ENCODE measurements at places on chromosomes 2 and 18.

DNA sequence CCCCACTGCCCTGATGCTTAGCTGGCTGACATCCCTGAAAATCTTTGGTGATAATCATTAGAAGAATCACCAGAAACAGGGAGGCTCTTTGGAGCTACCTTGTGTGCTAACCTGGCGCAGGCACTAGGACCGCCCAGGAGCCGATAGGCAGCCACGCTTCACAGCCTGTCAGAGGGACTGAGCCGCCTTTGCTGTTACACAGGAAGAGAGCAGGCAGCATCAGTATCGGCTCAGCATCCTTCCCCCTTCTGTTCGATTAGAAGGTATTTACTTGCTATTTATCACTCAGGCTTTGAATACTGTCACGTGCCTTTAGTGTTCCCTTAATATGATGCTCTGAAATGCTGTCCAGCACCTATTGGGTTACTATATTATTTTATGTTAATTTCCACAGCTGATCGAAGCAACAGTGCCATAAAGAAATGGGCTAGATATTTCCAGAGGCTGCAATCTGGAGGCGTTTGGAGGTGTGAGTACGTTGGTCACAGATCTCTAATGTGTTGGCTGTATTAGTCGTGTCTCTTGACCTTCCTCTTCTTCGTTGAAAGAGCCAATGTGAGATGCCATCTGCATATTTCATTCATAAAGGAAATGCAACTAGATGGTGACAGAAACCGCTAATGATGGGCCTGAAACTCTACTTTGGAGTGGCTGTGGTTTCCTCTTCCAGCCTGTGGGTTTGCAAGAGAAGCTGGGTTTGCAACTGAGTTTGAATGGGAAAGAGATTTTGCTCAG lies 110.4 kb upstream of the RAB27B start:
- DNase-seq = peak; percentile 89

DNA sequence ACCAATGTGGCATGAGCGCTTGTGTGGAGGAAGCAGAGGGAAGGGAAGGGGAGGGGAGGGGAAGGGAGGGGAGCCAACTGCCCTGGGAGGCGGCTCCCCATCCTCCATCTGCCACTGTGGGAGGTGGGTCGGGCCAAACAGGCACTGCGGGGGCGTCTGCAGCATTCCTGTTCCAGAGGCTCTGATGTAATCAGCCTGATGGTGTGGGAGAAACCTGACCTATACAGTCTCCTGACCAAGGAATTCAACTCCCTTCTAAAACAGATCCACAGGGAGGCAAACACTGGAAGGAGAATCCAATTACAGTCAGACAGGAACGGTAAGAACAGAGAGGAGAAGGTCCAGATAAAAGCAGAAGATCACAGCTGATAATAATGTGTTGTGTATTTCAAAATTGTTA lies 88.8 kb downstream of the CD8B2 start:
- DNase-seq = no peak

GRCh38 chr18:8657873-8658470 lies 47.4 kb upstream of the MTCL1 start:
- no peak for DNase-seq

GRCh38 chr2:42328148-42328833 lies 32.7 kb downstream of the COX7A2L start:
- DNase-seq = peak; percentile 74

- DNase-seq = no peak
Measured at GRCh38 chr2:100180503-100180902, 38.1 kb upstream of the AFF3 start.

GRCh38 chr18:45102863-45103262 lies 422.2 kb downstream of the SETBP1 start:
- DNase-seq = no peak

GRCh38 chr18:59220784-59221765 lies 1.1 kb downstream of the GRP start:
- no peak for DNase-seq

GRCh38 chr2:9655441-9656269 lies 24.9 kb upstream of the YWHAQ start:
- peak; percentile 56 for DNase-seq

- DNase-seq = peak; percentile 80
Measured at GRCh38 chr18:79507546-79508480, 112.1 kb downstream of the NFATC1 start.

DNA sequence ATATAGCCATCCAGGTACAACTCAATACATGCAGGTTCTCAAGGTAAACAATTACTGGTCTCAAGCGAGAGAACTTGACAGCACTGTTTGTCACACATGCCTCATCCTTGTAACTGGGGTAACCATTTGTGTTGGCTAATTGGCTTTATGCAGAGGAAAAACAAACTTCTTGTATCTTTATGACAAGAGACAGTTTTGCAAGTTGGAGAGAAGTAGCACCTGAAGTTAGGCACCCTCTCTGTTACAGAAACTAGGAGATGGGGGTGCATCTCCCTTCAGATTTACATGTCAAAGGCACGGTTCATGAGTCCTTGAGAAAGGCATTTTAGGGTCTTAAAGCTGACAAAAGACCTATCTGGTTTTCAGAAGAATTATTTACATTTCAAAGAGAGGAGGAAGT lies 241.7 kb downstream of the CD226 start:
- no peak for DNase-seq

GRCh38 chr2:235552671-235553070 lies 58.8 kb downstream of the AGAP1 start:
- DNase-seq = no peak

DNA sequence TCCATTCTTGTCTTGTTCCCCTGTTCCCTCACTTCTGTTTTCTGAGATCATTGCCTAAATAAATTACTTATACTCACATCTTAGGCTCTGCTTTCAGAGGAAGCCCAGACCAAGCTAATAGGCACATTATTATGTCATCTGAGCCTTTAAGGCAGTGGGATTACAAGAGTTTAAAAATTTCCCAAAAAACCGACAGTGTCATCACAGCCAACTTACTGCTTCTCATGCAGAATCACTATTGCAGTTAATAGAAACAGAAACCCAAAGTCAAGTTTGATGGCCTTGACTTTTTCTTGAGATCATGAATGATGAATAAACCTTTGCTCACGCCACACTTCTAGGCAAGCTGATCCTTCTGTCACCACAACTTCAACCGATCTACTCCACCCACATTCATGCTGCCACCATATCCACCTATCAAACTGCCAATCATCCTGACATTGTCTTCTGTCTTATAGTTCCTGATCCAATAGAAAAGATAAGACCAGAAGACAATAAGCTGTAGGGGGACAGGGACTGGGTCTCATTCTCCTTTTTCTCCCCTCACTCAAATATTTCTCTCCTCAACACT lies 142.7 kb upstream of the CREB1 start:
- DNase-seq = no peak

DNA sequence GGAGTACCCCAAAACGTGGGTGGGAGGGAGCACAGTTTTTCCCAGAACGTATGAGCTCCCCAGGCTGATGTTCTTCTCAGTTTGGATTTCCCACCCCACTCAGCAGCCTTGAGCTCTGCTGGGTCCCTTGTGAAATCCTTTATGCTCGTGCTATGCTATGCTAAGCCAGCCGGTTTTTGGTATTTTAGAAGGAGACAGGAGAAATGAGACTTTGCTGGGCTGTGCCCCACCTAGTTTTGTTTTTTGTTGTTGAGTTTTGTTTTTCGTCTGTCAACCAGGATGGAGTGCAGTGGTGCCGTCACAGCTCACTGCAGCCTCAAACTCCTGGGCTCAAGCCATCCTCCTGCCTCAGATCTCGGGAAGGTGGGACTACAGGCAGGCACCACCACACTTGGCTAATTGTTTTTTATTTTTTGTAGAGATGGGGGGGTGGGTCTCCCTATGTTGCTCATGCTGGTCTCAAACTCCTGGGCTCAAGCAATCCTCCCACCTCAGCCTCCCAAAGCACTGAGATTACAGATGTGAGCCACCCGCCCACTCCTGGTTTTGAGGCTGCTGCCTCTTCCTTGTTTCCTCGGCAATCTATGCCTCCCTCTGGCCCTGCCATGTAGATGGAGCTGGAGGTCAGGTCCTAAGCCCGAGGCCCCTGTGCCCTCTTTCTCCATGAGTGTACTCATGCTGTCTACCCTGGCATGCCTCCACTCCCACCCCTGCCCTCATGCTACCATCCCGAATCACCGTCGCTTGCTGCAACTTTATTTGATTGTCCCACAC lies 17.5 kb upstream of the MGAT4A start:
- no peak for DNase-seq

Measured in hematopoietic multipotent progenitor cell treated with erythropoietin and hydrocortisone succinate and interleukin-3 and kit ligand, for 4 days (in vitro differentiated cells).